ENCODE measurements at places on chromosomes 6 and 20.

- H3K4me1 ChIP-seq = no peaks in the 10 kb centered on the region
- no peaks in the 10 kb centered on the region for H3K36me3 ChIP-seq
- H3K27me3 ChIP-seq = no peaks in the 10 kb centered on the region
- H3K27ac ChIP-seq = no peak overlapping the region
- H3K4me3 ChIP-seq = no peak overlapping the region
- DNase-seq = no peak
These were observed 4.5 kb downstream of the IYD start for GRCh38 chr6:150373260-150373701.

GRCh38 chr6:97294451-97294850 lies 11.4 kb upstream of the MMS22L start:
- H3K27me3 ChIP-seq = peaks cover 4% of the 10 kb centered on the region
- no peak overlapping the region for H3K27ac ChIP-seq
- H3K4me3 ChIP-seq = no peak overlapping the region
- H3K36me3 ChIP-seq = no peaks in the 10 kb centered on the region
- H3K4me1 ChIP-seq = no peaks in the 10 kb centered on the region

DNA sequence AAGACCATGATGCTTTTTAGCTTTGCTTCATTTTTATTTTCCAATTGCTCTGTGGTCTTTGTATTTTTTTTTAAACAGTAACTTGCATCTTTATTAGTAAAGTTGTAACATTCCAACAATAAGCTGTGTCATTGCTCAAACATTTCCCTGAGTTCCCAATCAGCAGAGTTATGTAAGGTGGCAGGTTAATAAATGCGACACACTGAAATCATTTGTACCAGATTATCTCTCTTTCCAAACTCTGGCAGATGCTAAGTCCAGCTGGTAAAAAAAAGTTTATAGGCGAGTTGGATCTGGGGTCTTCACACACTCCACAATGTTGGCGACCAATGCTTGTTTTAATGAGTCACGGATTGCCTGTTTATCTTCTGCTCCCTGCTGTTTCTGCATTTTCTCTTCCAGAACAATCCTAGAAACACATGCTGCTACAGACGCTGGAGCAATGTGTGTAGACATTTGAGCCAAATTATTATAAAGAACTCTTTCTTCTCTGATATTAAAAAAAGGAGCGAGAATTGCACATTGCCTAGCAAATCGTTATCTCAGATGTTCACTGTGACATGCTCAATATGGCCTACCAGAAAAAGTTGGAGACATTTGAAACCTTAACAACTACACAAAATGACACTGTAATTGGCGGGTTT lies 113.6 kb upstream of the IFNGR1 start:
- H3K36me3 ChIP-seq = no peaks in the 10 kb centered on the region
- H3K4me3 ChIP-seq = no peak overlapping the region
- DNase-seq = no peak
- no peak overlapping the region for H3K27ac ChIP-seq

- H3K27me3 ChIP-seq = no peaks in the 10 kb centered on the region
- no peaks in the 10 kb centered on the region for H3K4me1 ChIP-seq
- H3K36me3 ChIP-seq = no peaks in the 10 kb centered on the region
- no peak overlapping the region for H3K4me3 ChIP-seq
- DNase-seq = no peak
These were observed 733.3 kb downstream of the HACE1 start for GRCh38 chr6:104126315-104127005.

- H3K4me3 ChIP-seq = no peak overlapping the region
- no peaks in the 10 kb centered on the region for H3K27me3 ChIP-seq
- H3K27ac ChIP-seq = no peak overlapping the region
- peaks cover 6% of the 10 kb centered on the region for H3K4me1 ChIP-seq
- H3K36me3 ChIP-seq = no peaks in the 10 kb centered on the region
These were observed 57.1 kb upstream of the CITED2 start for GRCh38 chr6:139431602-139431956.

GRCh38 chr6:56151609-56152224 lies 95.7 kb downstream of the COL21A1 start:
- no peak overlapping the region for H3K27ac ChIP-seq
- H3K4me1 ChIP-seq = no peaks in the 10 kb centered on the region
- no peaks in the 10 kb centered on the region for H3K27me3 ChIP-seq
- no peak for DNase-seq
- H3K4me3 ChIP-seq = no peak overlapping the region

All from esophagus squamous epithelium (tissue), 5 donors.